Midbrain (tissue), 1 donor: ENCODE measurements at places on chromosomes 1 and 21.

DNA sequence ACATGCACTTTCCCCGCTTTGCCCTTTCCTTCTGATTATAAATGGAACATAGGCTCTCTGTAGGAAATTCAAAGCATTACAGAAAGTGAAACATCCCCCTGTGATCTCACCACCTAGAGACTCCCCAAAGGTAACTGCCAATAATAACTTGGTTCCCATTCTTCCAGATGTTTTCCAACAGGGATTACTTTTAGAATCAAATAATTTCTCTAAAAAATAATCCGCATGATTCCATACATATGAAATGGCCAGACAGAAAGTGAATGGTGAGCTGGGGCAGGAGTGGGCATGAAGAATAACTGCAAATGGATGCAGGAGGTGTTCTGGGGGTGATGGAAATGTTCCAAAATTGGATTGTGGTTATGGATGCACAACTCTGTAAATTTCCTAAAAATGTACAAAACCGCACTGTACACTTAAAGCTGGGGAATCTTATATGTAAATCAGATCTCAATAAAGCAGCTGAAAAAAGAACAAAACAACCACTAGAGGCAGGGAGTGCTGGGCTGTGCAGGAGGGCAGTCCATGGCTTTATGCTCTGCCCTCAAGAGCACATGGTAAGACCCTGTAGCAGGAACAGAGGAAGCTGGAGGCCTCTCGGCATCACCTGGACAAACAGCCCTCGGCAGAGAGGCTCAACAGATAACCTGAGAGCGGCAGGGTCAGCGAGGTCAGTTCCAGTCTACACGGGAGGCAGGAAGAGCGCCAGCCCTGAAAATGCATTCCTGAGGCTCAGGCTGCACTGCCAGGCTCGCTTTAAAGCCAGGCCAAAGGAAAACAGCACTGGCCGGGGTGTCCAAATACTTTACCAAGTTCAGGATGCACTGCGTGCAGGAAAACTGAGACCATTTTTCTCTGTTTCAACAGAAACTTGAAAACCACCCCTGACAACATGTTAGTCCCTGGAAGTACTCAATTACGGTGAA, 39.7 kb downstream of the CAPZB start:
- peak; percentile 17 for DNase-seq

DNA sequence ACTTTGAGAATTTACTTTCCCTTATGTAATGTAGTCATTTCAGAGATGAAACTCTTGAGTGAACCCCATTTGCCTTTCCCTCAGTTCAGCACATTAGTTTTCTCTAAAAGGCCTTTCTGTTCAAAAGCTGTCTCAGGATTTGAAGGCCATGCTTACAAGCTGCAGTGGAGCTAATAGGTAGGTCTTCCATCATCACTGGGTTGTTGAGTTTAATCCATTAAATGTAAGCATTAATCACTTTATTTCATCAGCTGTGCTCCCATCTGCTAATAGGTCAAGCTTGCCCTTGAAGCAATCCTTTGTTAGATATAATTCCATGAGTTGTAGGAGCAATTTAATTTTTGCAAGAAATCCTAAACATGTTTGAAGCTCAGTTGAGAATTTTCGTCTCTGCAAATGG, 422.2 kb upstream of the ZP4 start:
- no peak for DNase-seq

DNA sequence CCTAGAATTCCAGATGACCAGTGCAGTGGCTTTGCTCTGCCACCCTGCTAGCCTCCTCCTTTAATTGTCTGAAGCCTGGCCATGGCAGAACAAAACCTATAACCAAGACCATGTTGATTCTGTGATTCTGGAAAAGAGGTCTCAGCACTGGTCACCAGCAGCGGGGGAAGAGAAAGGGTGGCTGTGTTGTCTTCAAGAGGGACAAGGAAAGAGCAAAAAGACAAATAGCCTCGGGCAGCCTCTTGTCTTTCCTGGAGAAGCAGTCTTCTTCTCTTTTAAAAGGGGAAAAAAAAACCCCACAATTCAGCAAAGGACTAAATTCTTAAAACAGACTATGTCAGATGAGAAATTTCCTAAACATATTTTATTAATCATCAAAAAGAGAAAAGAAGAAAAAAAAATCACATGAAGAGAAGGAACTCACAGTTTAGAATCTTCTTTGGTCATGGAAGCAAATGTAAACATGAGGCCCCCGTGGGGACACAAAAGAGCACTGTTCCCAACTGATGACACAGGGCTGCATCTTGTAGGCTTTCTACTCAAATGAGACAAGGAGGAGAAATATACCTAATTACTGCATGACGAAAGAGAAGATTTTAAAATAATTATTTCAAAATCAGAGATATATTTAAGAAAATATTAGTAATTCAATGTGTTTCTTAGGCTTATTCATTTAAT, 36.3 kb upstream of the RAP1GAP start:
- peak; percentile 68 for DNase-seq

- no peak for DNase-seq
Measured at GRCh38 chr21:37244501-37245095, 22.5 kb downstream of the VPS26C start.

DNA sequence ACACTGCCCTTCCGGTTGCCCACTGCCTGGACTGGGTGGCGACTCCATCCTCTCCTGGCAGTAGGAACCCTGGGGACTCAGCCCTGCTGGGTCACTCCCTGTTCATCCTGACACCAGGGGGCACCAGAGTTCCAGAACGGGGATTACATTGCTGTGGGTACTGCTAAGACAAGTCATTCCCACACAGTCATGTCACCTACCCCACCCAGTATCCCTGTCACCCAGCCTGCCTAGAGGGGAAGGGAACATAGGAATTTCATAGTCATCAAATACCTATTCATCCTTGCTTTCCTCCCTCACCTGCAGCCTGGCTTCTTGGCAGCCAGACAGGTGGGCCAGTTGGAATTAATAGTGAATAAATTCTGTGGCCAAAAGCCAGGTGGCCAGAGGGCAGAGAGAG, 9.8 kb upstream of the SFN start:
- DNase-seq = peak; percentile 47
